RKO (cell line): ENCODE measurements at places on chromosomes 4 and X.

DNA sequence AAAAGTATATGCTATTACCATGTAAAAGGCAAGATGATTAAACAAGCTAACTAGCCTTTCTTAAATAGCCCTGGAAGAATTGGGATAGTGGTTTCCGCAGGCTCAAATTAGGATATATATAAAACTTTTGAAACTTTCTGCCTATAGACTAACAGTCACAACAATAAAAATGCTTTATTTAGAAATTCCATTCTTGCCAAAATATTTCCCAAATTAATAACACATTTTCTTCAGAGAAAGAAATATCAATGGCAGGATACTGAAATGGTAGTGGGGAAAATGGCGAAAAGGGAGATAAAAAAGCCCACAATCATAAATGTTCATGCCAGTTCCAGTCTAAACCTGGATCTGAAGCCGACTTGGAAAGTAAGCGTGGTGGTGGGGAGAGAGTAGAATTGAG lies 56.0 kb downstream of the MAD2L1 start:
- DNase-seq = no peak

GRCh38 chr4:1012034-1012739 lies 761 bp downstream of the FGFRL1 start:
- peak; percentile 72 for DNase-seq

DNA sequence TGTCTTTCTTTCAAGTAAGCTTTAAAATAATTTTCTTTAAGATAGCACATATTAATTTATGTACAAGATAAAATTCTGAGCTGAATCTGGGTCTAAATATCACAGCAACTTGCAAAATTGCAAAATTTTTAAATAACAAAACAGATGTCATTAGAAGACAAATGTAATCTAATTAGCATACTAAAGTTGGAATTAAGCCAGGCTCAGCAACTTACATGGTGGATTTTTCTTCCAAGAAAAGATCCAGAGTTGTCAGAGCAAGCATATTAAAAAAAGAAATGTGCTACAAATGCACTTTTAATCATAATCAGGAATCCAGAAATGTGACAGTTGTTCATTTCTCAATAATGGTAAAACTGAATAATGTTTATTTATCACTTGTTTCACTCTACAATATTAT lies 906.9 kb upstream of the INTU start:
- DNase-seq = no peak

- peak; percentile 11 for DNase-seq
Measured at GRCh38 chr4:184885602-184886001, 59.8 kb upstream of the ACSL1 start.

DNA sequence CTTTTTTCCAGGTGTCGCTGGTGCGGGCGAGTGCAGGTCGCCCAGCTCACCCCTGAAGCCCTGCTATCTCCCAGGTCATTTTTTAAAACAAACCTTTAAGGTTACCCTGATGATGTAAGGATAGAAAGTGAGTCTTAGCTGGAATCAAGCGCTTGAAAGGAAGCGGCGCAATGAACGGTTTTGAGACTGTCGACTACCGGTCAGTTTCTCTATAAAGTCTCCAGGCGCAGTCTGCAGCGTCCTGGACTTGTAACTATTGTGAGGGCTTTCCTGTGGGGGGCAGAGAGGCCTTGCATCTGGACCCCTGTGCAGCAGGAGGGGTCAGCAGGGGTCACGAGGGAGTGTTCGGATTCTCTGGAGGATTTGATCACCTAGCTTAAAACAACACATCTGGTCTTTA lies 1.6 kb downstream of the KIT start:
- no peak for DNase-seq

GRCh38 chrX:8345473-8345872 lies 119.2 kb upstream of the VCX3B start:
- DNase-seq = peak; percentile 32

DNA sequence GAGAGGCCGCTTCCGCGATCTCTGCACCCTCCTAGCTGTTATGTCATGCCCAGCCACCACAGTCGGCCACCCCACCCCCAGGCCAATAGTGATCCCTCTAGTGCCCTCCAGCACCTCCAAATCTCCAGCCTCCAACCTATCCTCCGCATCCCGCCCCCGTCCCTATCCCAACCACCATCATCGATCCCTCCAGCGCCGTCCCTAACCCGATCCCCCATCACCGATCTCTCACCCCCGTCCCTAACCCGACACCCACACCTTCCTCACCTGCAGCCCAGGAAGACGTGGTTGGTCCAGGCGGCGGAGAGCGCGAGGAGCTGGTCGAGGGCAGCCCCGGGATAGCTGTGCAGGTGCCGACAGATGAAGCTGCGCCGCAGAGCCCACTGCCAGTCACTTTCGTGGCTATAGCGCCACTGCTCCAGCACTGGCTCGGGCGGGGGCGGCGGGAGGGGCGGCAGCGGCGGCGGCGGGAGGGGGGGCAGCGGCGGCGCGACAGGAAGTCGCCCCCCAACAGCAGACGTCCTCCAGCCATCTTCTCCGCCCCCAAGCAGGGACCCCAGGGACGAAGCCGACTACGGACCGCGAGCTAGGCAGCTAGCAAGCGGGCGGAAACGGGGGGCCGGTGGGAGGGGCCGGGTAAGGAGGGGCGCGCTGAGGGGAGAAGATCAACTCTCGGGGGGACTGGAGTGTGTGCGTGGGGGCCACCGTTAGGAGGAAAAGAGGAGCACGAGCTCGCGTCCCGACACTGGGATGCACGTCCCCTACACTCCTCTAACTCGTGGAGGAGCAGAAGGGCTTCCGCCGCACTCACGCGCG lies 552 bp downstream of the NKRF start:
- peak; percentile 30 for DNase-seq

- DNase-seq = peak; percentile 44
Measured at GRCh38 chr4:7770224-7771050, 169.2 kb downstream of the AFAP1 start.

GRCh38 chr4:99816545-99817308 lies at the start of gene DAPP1:
DAPP1 (plus strand) TSS chr4:99816827; CDS start chr4:99816914, 87 bp downstream.
- no peak for DNase-seq

DNA sequence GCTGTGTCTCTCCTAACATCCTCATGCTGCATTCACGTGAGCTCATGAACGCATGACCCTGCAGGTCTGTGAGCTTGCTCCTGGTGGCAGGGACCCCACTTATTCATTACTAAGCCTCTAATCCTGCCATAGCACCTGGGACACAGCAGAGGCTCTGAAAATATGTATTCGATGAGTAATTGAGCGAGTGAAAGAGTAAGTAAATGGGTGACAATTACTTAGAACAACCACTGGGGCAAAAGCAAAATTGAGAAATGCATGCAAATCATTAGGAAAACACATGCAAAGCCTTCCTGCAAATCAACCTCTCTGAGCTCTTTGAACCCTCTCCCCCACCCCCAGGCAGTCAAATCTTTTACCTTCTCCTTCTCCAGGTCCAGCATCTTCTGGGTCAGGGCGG lies 23.6 kb upstream of the C4orf50 start:
- DNase-seq = no peak

- no peak for DNase-seq
Measured at GRCh38 chr4:163070023-163070422, 96.7 kb downstream of the NAF1 start.

GRCh38 chrX:13791559-13791958 lies 25.3 kb downstream of the GPM6B start:
- no peak for DNase-seq

- DNase-seq = no peak
Measured at GRCh38 chrX:142036116-142036515, 132.4 kb downstream of the MAGEC1 start.
